Activated naive CD4-positive, alpha-beta T cell (primary cell): ENCODE measurements at places on chromosomes 7 and 10.

DNA sequence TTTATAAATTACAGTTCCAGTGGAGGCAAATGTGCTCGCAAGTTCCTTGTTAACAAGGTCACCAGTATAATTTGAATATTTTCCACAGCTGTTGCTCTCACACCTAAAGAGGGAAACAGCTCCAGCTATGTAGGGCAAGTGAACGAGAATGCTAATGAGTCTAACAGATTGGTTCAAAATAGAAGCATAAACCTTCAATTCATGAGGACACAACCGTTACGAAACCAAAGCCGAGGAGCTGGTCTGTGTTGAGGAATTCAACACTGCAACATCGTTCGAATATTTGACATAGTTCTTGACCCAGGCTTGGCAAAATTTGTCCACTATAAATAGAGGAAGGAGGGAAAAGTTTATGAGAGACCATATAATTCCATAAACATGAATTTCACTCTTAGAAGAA is 161.3 kb downstream of the KLF6 start:
- no peak for DNase-seq

GRCh38 chr10:97333351-97333600 is 1.3 kb downstream of the FRAT2 start:
- no peak for DNase-seq

- no peak for DNase-seq
Measured at GRCh38 chr10:101995451-101996063, 60.4 kb downstream of the ARMH3 start.

DNA sequence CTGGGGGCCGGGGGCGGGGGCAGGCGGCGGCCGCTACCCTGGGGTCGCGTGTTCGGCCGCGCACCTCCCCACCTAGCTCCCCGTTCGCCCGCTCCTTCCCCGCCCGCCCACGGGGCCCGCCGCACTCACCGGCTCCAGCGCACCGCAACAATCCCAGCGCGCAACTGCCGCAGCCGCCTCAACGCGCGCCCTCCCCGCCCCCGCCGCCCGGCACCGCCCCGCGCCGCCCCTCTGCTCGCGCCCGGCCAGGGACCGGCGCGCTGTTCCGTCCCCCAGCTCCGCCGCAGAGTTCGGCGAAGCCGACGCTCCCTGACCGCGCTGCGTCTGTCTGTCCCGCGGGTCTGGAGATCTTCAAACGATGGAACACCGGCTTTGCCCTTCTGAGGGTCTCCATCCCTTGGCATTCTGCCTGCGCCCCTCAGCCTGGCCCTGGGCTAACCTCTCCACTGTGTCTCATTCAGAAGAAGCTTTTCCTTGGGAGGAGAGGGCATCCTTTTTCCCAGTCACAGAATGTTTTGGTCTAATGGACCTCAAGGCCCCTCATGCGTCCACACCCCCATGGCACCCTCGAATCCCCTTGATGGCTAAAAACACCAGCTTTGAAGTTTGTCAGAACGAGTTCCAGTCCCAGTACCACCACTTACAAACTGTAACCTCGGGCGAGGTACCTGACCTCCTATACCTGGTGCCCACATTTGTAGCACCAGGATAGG is at the start of gene NT5C2:
TSS of gene NT5C2 (minus strand) at position 166 of the 713 bp plus-strand sequence. CDS start 18,314 bp downstream, outside the sequence.
- peak; percentile 62 for DNase-seq

DNA sequence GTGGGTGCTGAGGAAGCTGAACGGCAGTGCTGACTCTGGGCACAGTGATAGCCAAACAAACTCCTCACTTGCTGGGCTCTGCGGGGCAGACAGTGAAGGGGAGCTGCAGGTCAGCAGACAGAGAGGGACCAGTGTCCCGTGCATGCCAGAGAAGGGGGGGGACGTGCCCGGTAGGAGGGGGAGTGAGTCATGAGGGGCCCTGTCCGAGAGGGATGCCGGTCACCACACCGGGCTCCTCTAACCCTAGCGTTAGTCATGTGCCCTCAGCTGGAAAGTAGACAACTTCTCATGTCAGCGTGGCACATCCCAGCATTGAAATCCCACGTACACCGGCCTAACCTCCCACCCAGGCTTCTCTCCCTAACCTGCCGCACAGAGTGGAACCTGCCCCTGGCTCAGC is 117.1 kb upstream of the DPP6 start:
- no peak for DNase-seq
